Eye (tissue), 1 donor: ENCODE measurements at places on chromosomes 3 and 15.

DNA sequence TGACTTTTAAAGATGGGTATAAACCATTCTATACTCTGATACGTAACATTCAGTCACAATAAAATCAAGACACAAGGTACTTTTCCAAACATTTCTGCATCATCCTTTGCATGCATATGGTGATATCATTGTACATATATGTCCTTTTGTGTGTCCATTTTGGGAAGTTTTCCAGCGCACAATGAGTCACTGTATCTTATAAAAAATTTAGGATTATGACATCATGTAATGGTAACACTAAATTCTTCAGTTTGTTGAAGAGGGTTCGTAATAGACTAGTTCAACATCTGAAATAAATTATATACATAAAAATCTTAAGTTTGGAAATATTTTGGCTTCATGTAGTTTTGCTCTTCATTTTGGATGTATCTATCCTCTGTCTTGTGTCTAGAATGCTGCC is 480.9 kb downstream of the ROBO1 start:
- no peak for DNase-seq

DNA sequence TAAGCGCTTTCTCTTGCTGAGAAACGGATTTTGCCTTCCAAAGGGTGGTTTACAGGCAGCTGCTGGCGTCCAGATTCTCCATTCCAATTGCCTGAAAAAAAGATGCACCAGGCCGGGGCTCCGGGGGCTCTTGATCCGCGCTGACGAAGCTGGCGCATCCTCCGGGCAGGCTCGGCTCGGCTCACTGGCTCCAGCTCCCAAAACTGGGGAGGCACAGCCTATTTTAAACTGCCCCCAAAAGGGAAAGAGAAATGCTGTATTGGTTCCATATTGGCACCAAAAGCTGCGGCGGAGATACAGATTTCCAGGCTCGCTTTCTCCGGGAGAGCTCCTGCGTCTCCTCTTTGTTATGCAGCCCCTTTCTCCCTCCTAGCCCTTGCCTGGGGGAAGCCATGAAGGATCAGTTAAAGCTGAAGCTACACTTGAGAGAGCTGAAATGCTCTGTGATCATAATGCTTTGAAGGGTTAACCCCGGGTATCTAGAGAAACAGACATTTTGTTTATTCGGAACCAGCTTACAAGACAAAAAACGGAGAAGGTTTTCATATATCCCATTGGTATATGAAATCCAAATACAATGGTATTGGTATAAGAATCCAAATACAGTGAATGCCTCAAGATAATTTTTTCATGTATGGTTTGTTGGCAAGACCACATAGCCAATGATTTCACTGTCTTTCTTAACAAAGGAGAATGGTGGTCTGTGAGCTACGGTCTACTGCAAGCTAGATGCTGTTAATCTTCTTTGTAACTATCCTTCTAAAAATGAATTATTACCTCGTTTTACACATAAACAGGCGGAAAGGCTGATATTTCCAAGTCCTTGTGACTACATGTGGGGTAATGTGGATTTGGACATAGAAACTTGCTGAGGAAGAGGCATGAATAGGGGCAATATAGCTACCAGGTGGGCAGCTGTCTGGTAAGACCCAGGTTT is 693 bp downstream of the CD200 start:
- peak; percentile 92 for DNase-seq

GRCh38 chr3:197305854-197306253 is 7.4 kb upstream of the DLG1 start:
- DNase-seq: no peak

GRCh38 chr3:124627501-124627908 is 102.7 kb upstream of the UMPS start:
- DNase-seq: no peak
